Activated CD4-positive, alpha-beta T cell treated with anti-CD3 and anti-CD28 coated beads for 4 hours (primary cell): ENCODE measurements at places on chromosomes 6 and 20.

- no peak for DNase-seq
Observed at GRCh38 chr6:19692506-19693298, 144.5 kb upstream of the ID4 start.

DNA sequence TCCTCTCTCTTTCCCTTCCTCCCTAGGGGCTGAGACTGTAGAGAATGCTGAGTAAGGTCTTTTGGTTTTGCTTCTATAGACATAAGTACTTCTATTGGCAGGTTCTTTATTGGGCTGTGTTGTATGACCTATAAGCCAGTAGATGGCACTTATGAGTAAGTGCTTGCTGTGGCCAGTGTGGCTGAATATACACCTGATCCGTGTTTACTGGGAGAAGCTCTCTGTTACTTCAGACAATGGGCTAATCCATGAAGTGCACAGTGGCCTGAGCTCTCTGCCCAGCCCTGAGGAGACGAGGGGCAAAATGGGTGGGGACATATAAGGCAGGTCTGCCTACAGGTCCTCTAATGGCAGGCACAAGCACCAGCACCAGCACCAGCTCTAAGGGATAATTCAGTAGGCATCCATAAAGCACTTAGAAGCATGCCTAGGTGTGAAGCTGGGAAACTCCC lies 610.3 kb downstream of the RNF144B start:
- no peak for DNase-seq

DNA sequence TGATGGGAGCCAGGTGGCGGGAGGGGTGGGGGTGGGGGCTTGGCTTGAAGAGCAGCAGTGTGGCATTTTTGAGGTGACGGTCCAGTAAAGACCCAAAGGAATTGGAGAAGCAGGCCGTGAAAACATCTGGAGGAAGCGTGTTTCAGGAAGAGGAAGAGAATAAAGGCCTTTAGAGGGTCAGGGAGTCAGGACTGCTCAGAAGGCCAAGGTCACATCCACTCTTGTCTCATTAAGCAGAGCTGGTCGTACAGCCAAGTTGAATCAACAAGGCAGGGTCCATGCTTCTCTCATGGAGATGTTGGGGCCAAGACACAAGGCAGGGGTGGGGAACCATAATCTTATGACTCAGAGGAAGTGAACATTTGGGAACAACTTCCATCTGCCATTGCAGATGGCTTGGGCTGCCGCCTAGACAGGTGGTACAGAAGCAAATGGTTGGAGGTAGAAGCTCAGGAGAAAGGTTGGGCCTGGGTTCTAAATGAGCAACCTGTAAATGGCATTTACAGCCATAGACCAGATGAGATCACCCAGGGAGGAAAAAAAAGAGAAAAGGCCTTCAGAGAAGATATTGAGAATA lies 179.6 kb downstream of the TTLL2 start:
- DNase-seq: no peak

DNA sequence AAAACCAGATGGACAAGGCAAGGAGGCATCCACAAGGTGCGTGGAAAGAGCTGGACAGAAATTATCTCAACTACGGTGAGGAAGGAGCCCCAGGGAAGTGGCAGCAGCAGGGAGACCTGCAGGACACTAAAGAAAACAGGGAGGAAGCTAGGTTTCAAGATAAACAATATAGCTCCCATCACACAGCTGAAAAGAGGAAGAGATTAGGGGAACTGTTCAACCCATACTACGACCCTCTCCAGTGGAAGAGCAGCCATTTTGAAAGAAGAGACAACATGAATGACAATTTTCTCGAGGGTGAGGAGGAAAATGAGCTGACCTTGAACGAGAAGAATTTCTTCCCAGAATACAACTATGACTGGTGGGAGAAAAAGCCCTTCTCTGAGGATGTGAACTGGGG lies 26.8 kb downstream of the TRMT6 start:
- no peak for DNase-seq

DNA sequence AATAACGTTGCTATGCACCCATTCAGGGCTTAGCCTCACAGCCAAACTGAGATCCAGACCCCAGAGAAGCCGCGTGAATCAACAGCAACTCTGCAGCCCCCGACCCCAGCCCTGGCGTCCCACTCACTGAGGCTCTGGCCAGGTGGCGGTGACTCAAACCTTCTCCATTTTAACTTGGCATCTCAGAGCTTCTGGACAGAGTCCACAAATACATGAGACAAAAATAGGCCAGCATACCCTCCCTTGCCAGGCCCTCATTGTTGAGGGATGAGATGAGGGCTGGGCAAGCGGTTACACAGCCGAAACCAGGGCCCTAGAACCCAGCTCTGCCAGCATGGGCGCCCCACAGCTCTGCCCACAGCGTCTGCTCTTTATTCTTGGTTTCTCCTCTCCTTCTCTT lies 118.4 kb downstream of the MYLK4 start:
- no peak for DNase-seq
